Germinal center (tissue), 1 donor: ENCODE measurements at places on chromosomes 4 and X.

- DNase-seq, result no peak
These were observed 30.4 kb downstream of the ADH5 start for GRCh38 chr4:99058228-99058627.

DNA sequence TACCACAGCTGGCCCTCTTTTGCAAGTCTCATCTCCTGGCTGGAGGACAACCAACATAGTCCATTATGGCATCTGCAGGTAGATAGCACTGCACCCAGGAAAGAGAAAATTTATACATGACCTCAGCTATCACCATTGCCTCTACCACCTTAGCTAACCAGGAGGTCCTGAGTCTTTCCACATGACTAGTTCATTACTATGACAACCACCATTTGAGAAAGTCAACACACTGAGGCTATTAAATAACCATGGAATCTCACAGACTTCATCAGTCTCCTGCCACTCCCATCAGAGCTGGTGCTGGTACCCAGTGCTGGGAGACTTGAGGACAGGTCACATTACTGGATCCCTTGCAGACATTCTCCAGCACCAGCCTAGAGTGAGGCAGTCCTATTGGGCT, 285.9 kb downstream of the GBA3 start:
- no peak for DNase-seq

DNA sequence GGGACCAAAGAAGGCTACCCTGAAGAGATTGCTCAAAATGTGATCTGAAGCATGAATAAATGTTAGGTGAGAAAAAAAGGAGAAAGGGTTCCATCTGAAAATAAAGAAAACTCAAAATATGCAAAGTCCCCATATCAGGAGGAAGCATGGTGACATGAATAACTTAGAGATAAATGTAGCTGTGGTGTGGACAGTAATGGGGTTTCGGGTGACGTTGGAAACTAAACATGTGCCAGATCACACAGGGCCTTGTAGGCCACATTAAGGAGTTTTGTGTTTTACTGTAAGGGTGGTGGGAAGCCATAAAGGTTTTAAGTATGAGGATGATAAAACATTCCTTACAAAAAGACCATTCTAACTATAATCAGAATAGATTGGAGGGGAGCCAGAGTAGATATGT, 40.3 kb upstream of the ACSL4 start:
- DNase-seq, result no peak

DNA sequence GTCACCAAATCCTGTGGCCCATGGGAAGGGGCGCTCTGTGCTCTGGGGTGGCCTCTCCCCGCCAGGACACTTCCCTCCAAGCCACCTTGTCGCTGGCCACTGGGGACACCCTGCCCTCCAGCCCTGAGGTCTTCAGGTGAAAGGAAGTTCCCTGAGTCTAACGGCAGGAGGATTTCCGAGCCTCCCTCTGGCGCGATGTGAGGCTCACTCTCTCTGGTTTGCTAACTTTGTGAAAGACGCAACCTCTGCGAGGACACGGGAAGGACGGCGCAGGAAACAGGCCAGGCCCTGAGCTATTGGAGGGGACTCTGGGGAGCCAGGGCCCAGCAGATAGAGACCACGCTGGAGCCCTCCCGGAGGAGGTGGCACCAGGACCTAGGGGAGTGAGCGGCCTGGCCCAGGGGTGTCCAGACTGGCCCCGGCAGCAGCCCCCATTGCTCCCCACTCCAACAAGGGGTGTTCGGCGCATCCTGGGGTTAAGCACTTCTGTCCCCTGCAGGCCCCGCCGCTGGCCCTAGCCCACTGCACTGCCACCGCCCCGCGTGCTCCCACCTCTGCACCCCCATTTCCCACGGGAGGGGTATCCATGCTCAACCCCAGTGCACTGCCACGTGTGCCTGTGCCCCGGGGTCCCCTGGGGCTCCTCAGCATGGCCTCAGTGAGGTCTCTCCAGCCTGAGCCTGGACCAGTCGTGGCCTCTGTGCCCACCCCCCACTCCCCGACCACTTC, 72.2 kb upstream of the MXD4 start:
- no peak for DNase-seq

GRCh38 chr4:106306561-106306960, 9.4 kb downstream of the TBCK start:
- DNase-seq, result no peak

GRCh38 chrX:30275498-30275897, 28.6 kb downstream of the MAGEB1 start:
- DNase-seq, result no peak
